ENCODE measurements at places on chromosomes 3 and 15.
A peak's percentile ranks its signal among the peaks of the same experiment; 100 is the strongest.

GRCh38 chr3:172065527-172065926, 26.1 kb downstream of the FNDC3B start:
- DNase-seq: no peak

GRCh38 chr15:67002368-67002767, 63.0 kb upstream of the SMAD3 start:
- no peak for DNase-seq

GRCh38 chr15:77126529-77127326, 55.8 kb upstream of the TSPAN3 start:
- no peak for DNase-seq

GRCh38 chr3:54822206-54822605, 105.7 kb downstream of the LRTM1 start:
- no peak for DNase-seq

GRCh38 chr3:68793759-68794701, 138.3 kb downstream of the TAFA4 start:
- DNase-seq: no peak

GRCh38 chr3:27326629-27327545, 42.3 kb downstream of the NEK10 start:
- DNase-seq: no peak

DNA sequence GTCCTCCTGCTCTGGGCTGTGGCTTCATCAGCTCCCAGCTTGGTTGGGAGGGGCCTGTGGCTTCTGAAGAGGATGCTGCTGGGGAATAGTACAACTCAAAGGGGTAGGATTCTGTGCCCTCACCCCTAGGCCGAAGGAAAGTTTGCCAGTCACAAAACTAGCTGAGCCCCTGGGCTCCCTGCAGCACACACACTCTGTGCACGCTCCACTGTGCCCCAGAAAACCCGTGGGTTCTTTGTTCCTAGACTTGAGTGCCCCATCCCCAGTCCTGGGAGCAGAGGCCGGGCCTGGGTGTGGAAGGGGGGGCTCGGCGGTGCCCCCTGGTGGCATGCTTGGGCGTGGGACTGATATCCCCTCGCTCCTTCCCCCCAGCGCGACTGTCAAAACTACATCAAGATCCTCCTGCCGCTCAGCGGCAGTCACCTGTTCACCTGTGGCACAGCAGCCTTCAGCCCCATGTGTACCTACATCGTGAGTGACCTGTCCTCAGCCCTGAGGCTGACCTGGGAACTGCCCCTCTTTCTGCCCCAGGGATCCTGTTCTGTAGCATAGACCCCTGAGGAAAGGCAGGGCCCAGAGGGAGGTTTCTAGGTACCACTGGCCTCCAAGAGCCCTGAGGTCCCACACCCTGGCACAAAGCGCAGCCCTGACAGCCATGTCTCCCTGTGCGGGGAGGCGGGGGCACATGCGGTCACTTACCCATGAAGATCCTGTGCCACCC, 14.2 kb downstream of the CIB1 start:
- peak; percentile 52 for DNase-seq

- DNase-seq: no peak
Observed at GRCh38 chr3:10964537-10965167, 27.9 kb upstream of the SLC6A1 start.

DNA sequence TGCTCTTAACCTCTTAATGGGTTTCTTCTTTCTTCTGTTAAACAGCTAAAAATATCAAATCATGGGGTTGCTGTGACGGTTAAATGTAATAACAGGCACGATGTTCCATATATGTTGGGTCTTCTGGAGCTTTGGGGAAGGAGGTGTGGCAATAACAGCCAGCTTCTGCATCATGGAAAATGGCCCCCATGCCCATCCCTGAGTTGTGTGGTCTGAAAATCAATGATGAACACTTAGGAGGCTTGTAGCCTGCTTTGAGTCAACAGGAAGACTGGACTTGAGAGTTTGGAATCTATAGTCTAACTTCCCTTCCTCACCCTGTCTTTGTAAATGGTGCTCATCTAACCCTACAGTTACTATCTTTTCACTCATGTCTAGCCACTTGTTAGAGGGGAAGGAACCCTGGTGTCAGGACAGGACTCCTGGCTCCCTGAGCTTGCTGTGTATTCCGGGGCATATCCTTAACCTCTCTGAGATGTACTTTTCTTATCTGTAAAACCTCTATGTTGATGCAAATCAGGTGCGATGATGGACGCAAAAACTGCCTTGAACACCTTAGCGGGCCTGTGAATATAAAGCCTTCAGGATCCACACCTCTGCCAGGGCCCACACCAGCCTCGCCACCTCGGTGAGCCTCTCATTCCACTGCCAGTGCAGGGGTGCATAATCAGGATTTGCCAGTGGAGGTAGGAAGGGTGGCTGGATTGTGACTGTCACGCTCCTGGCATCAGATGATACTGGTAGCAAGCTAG, 27.5 kb downstream of the SMAD3 start:
- no peak for DNase-seq

DNA sequence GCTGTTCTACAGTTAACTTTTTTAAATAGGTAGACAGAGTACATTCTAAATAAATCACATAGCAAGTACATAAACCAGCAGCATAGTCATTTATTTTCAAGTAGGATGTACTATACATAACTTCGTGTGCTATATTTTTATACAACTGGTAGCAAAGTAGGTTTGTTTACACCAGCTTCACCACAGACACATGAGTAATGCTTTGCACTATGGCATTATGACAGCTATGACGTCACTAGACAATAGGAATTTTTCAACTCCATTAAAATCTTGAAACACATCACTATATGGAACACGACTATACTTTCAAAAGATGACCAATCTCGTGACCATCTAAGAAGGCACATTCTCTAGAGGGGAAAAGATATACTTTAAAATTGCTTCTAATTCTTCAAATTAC, 3.5 kb downstream of the TEX55 start:
- no peak for DNase-seq

GRCh38 chr3:68808563-68808962, 123.8 kb downstream of the TAFA4 start:
- DNase-seq: no peak

- no peak for DNase-seq
Observed at GRCh38 chr15:77855871-77856270, 221.6 kb downstream of the TBC1D2B start.

- peak; percentile 92 for DNase-seq
Observed at GRCh38 chr15:74995182-74995778, at the start of gene SCAMP5. TSS of gene SCAMP5 (plus strand) at chr15:74995563. CDS start at chr15:75011840, 16,277 bp downstream.

DNA sequence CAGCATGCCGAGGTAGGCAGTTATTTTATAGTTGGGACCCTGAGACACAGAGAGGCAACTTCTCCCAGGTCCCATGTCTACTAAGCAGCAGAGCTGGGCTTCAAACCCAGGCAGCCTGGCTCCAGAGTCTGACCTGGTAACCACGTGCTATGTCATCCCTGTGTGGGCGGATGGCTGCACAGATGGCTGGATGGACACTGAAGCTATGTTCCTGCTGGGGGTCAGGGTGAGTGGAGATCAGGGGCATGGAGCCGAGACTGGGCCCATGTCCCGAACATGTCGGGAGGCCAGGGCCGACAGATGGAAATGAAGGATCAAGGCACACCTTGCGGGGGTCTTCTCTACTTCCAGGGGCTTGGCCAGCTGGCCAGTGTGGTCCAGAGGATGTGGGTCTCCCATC, 9.3 kb upstream of the FBLN2 start:
- no peak for DNase-seq

DNA sequence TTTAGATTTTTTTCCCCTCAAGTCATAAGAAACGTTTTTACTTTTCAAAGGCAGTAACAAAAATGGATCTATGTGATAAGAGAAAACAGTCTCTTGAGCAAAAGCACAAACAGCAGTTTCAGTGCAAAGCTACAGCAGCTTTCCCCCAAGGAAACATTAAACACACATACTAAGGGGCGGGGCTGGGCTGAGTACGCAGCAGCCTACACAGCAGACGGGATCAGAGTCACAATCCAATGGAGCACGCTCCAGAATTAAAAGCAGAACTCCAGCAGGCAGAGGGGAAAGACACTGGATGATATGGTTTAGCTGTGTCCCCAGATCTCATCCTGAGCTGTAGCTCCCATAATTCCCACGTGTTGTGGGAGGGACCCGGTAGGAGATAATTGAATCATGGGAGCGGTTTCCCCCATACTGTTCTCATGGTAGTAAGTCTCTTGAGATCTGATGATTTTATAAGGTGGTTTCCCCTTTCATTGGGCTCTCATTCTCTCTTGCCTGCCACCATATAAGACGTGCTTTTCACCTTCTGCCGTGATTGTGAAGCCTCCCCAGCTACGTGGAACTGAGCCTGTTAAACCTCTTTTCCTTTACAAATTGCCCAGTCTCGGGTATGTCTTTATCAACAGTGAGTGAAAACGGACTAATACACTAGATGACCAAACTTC, 116.2 kb upstream of the SLCO3A1 start:
- no peak for DNase-seq

GRCh38 chr3:177109688-177110330, 87.5 kb downstream of the TBL1XR1 start:
- no peak for DNase-seq

- no peak for DNase-seq
Observed at GRCh38 chr3:86723433-86723832, 267.5 kb downstream of the VGLL3 start.

DNA sequence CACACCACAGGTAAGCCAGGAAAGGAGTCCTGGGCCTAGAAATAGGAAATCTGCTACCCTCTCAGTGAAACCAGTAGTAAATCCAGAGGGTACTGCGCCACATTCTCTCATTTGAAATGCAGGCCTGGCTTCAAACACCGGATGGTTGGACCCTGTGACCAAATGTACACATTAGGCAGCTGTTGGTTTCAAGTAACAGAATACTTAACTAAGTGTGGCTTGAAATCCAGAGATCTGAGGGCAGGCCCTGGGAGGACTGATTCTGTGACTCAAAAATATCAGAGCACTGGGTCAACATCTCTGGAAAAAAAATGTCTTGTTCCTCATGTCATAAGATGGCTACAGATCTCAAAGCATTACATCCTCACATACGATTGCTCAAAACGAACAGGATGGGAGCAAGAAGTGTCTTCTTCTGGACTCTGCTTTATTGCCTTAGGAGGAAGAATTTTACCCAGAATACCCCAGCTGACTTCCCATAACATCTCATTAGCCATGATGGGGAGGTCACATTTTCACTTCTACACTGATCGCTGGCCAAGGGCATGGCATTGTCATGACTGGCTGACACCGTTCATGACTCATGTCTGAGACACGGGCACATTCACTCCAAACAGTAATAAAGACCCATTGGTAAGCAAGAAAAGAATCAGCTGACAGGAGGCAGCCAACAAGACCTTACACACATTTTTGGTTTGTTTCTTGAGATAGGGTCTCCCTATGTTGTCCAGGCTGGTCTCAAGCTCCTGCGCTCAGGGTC, 166.0 kb downstream of the ARRDC4 start:
- no peak for DNase-seq
